Hindlimb muscle (tissue), 1 donor: ENCODE measurements at places on chromosomes 3 and 15.

- no peak for DNase-seq
Measured at GRCh38 chr3:192916371-192917027, 1.2 kb downstream of the MB21D2 start.

DNA sequence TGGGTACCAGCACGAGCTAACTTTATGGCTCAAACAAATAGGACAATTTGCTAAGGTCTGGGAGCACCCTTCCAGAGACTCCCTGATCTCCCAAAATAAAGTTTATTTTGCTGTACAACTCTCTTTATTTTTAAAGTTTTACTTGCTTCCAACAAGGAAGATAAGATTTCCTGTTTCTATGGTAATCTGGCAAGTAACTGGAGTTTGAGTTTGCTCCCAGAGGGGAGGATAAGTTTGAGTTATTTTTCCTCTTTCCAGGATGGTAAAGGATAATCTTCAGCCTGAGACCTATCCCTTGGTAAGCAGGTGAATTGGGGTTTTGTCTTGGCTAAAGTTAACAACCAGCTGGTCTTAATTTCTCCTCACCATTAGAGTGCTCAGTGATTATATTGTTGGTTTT lies 1019.4 kb upstream of the ALCAM start:
- peak; percentile 14 for DNase-seq

- no peak for DNase-seq
Measured at GRCh38 chr3:156217674-156218352, 97.4 kb downstream of the KCNAB1 start.

DNA sequence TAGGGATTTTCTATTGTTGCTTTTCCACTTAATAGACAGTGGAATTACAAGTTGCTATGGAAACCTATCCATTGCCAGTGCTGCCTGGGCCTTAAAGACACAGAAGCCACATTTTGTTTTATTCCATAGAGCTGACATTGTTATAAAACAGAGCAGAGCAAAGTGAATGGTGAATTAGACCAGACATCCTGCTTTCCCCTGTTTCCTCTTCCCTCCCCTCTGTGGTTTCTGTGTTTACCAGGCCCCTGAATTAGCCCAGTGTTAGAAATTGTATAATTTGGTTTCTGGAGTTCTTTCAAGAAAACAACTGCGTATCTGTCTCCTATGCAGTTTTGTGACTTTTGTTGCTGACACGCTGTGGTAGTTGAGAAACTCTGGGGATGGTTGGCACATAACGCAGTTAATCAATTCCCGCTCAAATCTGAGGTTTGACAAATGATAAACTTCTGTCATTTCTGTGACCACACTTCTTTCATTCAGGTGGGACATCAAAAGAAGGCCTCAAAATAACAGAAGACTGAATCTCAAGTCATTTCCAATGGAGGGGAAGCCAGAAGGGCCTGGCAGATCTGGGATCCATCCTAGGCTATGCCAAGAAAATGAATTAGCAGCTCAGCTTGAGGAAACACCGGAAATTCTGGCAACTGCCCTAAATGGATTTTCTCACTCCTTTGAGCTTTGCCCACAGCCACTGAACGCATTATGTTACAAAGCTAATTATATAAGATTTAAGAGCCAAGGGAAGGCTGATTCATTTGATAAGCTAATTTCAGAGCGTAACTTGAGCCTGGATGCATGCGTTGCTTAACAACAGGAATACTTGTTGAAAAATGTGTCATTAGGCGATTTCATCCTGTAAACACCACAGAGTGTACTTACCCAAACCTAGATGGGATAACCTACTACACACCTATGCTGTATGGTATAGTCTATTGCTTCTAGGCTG lies 46.9 kb downstream of the NR1D2 start:
- DNase-seq = no peak

GRCh38 chr3:56782906-56783305 lies 18.8 kb downstream of the ARHGEF3 start:
- no peak for DNase-seq

- peak; percentile 90 for DNase-seq
Measured at GRCh38 chr3:52238761-52239701, at the start of gene TWF2. Gene TWF2, minus strand, starts transcription at chr3:52239158. Its CDS starts 142 bp downstream, at chr3:52239016.

DNA sequence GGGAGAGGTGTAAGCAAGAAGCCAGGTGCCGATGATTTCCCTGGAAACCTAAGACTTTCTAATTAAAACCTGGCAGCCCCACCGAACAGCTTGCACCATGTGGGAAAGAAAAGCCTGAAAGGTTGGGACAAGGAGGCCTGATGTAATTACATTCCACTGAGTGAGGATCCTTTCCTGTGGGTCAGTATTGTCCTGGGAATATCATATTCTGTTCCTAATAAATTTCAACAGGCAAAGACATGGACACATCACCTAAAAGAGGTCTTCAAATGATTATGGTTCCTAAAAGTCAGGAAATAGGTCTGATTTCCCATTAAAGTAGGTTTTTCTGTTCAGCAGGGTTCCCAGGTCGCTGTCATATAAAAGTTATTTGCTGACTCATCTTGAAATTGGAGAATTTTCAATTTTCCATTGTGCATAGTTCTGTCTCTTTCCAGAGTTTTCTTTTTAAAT lies 58.5 kb downstream of the DUT start:
- peak; percentile 78 for DNase-seq

DNA sequence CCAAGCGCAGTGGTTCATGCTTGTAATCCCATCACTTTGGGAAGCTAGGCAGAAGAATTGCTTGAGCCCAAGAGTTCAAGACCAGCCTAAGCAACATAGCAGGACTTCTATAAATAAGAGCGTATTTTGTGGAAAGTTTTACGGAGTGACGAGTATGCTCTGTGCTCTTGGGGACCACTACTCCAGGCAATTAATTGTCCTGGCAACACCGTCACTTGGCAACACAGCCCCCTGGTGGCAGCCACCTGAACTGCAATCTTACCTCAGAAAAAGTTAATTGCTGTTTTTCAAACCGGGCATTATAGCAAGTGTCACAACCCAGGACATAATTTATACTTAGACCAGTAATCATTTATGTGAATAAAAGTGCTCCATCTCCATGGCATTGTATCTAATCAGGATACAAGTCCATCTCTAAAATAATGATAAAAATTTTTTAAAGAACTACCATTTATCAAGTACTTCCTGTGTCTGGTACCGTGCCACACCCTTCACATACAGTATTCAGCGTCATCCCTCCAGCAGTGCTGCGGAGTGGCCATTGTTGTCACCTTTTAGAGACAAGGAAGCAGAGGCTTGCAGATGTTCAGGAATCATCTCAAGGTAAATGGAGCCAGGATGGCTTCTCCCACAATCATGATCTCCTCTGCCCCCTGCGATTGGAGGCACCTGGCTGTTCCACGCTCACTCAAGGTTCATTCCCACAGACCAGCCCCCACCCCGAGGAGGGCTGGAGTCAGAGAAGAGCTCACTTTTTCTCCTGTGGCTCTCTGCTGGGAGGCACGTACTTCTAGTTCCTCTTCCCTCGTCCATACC lies 34.5 kb downstream of the PLA2G4D start:
- DNase-seq = no peak

- no peak for DNase-seq
Measured at GRCh38 chr3:120652896-120653545, 29.0 kb downstream of the HGD start.

DNA sequence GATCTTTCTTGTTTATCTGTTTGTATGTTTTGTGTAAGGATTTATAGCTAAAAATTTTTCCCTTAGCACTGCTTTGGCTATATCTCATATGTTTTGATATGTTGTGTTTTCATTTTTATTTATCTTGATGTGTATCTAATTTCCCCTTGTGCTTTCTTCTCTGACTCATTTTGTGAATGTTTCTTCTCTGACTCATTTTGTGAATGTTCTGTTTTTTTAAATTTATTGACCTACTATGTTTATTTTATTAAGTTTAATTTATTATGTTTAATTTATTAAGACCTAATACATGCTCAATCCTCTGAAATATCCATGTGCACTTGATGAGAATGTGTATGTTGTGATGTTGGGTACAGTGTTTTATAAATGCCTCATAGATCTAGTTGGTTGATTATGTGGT lies 793.5 kb upstream of the CADM2 start:
- DNase-seq = no peak

DNA sequence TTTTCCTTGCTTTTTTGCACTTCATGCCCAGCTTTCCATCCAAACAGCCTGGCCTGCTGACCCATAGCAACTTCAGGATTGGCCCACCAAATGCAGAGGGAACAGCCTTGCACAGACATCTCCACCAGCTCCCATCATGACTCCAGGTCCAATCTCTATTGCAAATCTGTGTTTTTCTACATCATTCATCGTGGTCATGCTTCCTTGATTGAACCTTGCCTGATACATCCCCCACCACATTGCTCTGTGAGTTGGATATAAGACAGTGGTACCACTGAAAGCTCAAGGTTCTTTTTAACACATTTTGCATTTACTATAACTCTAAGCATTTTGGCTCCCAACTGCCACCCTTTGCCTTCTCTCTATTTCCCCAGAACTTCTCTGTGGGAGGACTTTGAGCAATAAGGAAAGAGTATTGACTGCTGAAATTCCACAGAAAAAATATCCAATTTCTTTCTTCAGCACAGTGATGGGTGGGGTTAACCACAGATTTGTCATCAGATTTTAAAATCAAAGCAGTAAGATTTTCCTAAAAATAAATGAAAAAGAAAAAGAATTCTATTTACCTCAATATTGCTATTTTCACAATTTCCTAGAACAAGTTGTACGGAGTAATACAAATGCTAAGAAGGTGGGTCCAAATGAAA lies 114.6 kb upstream of the GALNT15 start:
- no peak for DNase-seq

DNA sequence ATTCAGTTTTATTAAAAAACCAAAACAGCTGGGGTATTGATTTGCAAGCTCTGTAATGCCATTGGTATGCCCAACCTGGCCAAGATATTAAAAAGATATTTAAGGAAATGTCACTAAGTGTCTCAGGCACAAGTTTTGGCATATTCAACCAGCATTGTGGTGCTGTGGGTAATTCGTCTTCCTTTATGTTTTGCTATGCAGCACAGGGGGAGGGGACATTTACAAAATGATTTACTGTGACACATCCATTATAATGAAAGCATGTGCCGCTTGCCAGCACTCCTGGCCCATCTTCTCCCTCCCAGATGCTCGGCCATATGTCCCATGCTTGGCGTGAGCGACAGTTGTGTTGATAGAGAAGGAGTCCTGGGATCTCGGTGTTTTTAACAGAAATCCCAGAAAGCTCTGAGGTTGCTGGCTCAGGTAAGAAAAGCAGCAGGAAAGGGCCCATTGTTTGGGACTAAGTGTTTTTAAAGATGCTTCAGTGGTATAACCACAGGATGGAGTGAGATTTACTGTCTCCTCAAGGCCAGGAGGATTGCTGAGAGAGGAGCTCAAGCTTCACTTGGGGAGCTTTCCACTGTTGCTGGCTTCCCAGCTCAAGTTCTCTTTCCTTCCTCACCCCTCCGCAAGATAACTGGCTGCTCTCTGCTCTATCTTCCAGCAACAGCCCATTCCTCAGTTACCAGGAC lies 158.2 kb upstream of the TSC22D2 start:
- DNase-seq = no peak

GRCh38 chr3:72889310-72890165 lies 1.7 kb downstream of the GXYLT2 start:
- DNase-seq = no peak

DNA sequence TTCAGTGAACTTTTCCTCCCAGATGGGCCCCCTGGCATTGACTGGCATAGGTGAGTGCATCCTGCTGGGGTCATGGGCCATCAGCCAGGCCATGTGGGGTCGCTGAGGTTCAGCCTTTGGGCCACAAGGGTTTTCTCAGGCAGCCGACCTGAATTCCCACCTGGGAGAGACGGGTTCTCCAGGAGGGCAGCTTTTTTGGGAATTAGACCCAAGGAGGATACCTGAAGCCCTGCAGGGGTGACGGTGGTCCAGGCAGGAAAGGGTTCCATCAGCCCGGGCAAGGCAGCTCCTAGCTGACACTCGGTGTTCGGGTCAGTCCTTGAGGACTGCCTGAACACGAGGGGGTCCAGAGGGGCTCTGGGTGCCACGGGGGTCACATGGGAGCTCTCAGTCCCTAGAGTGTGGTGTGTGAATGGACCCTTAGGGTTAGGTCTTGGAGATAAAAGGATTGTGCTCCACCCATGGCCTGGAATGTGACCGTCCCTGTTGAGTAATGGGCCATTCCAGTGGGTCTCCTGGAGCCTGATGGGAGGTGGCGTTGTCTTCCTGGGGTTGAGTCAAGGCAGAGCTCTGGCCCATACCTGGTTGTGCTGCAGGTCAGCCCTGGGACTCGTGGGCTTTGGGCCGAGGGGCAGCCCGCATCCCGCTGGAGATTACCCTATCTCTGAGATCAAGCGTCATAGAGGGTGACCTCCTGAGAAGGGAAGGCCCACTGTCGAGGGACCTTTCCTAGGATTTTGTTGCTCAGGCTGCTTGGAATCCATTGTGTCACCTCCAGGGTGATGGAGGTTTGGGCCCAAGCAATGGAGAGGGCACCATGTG lies 192.8 kb downstream of the UBE3A start:
- no peak for DNase-seq

DNA sequence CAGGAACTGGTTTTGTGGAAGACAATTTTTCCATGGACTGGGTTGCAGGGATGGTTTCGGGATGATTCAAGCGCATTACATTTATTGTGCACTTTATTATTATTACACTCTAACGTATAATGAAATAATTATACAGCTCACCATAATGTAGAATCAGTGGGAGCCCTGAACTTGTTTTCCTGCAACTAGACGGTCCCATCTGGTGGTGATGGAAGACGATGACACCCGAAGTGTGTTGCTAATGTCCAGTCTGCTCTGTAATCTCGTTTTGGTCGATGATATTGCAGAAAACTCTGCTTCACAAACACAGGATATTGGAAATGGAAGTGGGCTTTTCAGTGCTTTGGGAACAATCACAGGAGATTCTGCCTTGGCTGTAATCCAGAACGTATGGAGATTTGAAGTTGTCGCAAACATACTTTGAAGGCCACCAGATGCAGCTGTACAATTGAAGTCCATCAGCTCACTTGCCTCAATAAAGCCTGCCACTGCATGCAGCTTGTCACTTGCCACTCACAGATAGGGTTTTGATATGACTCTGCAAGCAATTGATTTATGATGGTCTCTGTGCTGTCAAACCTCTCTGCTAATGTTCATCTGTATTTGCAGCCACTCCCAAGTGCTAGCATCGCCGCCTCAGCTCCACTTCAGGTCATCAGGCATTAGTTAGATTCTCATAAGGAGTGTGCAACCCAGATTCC lies 141.7 kb downstream of the TJP1 start:
- no peak for DNase-seq

GRCh38 chr3:186814100-186814499 lies 7.8 kb upstream of the RFC4 start:
- no peak for DNase-seq

- no peak for DNase-seq
Measured at GRCh38 chr3:41705893-41706292, 256.0 kb downstream of the ULK4 start.

- no peak for DNase-seq
Measured at GRCh38 chr3:50630877-50631276, 13.9 kb downstream of the MAPKAPK3 start.

GRCh38 chr15:61013146-61013545 lies 216.0 kb downstream of the RORA start:
- DNase-seq = no peak

- DNase-seq = no peak
Measured at GRCh38 chr15:95298729-95299128, 1031.8 kb upstream of the NR2F2 start.

GRCh38 chr3:30493911-30494311 lies 112.5 kb upstream of the TGFBR2 start:
- no peak for DNase-seq

GRCh38 chr3:45546716-45547701 lies 47.5 kb upstream of the LIMD1 start:
- no peak for DNase-seq

- peak; percentile 69 for DNase-seq
Measured at GRCh38 chr15:25789211-25789610, 73.9 kb downstream of the ATP10A start.
